Hematopoietic multipotent progenitor cell treated with erythropoietin and hydrocortisone succinate and interleukin-3 and kit ligand, for 15 days (in vitro differentiated cells): ENCODE measurements at places on chromosomes 1 and 21.

DNA sequence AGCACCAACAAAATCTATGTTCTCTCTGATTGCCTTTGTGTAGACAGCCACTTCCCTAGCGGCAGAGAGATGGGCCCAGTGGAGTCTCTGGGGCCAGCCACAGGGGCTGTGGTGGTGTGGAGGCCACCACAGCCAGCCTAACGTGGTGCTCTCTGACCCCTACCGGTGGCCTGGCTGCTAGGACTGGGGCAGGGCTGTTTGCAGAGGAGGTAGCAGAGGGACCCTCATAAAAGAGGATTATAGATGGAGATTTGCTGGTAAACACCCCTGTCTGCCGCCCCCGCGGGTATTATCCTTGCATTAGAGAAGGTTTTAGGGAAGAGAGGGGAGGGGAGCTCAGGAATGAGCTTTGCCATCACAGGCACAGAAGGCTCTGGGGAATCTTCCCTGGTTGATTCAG lies 310.3 kb upstream of the VAMP3 start:
- no peak for DNase-seq

- DNase-seq = no peak
Measured at GRCh38 chr1:209633335-209633997, 18.8 kb downstream of the LAMB3 start.

DNA sequence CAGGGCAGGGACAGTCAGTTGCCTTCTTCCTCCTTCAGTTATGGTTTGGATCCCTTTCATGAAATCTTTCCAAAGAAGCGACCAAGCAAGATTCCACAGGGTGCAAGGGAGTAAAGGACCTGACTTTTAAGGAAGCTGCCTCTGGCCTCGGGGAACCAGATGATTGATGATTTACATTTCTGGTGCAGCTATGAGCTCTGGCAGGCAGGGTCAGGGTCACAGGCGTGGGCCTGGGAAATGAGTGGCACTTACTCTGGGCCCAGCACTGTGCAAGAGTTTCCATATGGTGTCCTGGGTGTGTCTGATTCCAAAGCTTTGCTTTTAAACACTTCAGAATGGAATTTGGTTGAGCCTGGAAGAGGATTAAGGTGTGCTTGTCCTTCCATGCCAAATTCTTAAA lies 7.2 kb upstream of the CRABP2 start:
- DNase-seq = no peak

- no peak for DNase-seq
Measured at GRCh38 chr1:1847061-1847850, 43.6 kb downstream of the GNB1 start.

DNA sequence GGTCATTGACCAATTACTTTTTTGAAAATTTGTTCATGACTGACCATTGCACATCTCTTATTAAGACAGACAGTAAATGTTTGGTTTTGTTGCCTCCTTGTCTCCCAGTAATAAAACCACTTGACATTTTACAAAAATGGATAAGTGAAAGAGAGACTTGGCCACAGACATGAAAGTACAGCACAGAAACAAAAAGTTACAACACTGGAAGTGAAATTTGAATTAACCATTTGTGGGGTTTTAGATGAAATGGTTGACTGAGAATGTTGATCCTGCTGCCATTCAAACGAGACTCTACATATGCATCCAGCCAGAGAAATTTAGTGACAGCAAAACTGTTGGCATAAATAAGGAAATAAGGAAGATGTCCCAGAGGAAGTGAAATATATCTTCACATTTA lies 79.3 kb upstream of the B3GALT2 start:
- no peak for DNase-seq

DNA sequence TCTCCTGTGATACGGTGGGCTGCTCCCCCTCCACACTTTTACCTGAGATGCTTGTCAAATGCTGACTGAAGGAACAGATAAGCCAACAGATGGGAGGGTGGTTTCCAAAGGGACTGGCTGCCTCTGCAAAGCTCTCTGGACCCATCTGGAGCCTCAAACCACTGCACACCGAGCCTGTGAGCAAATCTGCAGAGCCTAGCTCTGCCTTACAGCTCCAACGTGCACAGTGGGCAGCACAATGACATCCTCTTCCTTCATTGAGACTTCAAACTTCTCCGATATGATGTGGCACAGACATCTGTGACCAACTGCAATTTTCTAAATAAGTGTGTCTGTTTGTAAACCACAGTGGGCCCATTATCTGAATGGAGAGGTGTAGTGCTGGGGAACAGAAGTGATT lies 26.2 kb upstream of the KNCN start:
- no peak for DNase-seq

- no peak for DNase-seq
Measured at GRCh38 chr21:34890724-34891612, 158.1 kb downstream of the RUNX1 start.

DNA sequence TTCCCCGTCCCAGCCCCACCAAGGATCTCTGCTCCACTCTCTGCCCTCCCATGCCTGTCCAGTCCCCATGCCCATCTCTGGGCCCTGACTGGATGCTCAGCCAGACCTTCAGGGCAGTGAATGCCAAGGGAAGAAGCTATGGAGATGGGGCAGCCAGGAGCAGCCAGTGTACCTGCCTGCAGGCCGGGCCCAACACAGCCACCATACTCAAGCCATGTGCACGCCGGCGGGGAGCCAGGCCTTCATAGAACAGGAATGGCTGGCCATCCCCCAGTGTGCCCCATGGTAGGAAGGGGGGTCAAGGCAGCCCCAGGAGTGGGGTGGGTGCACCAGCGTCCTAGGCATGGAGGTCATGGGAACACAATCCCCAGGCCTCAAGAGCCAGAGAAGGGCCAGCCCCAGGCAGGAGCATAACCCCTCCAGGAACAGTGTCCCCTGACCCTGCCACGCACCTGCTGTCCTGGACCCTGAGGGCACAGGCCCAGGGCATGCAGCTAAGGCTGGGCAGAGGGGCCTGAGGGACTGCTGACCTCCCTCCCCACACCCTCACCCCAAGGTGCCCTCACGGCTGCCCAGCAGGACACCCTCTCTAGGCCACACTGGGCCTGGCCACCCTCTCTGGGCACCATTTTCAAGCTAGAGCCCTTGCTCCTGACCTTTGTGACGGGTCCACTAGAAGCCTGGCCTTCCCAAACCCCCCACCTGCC lies 20.3 kb upstream of the ARF1 start:
- DNase-seq = no peak

GRCh38 chr1:234681065-234681464 lies 71.1 kb upstream of the IRF2BP2 start:
- DNase-seq = no peak

- no peak for DNase-seq
Measured at GRCh38 chr1:206727981-206728696, 42.4 kb upstream of the IL19 start.

- DNase-seq = no peak
Measured at GRCh38 chr1:199064971-199065370, 426.1 kb downstream of the PTPRC start.

- DNase-seq = no peak
Measured at GRCh38 chr1:26372039-26372438, 511 bp downstream of the ZNF683 start.

DNA sequence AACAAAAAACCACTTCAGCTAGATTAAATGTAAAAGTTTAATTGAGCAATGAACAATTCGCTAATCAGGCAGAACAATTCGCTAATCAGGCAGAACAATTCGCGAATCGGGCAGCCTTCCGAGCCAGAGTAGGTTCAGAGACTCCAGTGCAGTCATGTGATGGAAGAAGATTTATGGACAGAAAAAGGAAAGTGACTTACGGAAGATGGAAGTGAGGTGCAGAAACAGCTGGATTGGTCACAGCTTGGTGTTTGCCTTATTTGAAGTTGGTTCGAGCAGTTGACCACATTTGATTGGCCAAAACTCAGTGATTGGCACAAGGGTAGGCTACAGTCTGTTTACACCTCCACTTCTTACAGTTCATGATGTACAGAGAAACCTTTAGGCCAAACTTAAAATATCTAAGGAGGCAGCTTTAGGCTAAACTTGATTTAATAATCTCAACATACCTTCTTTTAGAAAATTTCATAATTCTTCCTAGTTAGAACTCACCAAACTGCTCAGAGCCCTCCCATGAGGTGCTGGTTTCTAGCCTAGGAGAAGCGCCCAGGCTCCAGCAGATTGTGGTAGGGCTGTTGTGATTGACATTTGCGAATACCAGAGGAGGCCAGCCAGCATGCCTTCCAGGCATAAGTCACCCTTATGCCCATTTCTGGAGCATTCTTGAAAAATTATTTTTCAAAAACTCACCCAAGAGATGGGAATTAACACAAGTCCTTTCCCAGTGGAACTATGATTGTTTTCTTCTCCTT lies 22.8 kb upstream of the KCNC4 start:
- DNase-seq = no peak

DNA sequence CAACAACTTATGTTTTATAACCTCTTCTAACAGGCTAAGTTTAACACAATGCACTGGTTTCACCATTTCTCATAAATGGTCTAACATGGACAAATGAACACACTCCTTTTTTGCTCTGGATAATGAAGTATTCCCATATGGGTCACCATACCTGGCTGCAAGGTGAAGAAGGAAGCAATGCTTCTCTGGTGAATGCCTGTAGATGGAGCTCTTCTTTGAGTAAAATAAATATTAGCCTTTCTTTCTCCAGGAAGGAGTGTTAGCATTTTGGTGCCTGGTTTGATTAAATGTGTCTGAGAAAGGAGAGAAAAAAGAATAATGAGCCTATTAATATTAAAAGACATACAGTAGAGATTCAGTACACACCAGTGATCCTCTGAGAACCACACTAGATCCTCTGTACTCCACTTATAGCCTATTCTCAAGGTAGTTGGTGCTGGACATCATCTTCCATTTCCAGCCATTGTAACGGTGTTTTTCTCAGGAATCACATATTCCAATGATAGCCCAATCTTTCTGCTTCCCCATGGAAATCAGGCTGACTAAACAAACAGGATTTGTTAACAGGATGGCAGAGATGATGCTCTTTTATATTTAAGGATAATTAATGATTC lies 17.6 kb downstream of the MTFR1L start:
- no peak for DNase-seq

- no peak for DNase-seq
Measured at GRCh38 chr1:229098361-229098760, 172.6 kb upstream of the RAB4A start.

GRCh38 chr1:214164173-214164572 lies 116.8 kb upstream of the SMYD2 start:
- DNase-seq = no peak
